ENCODE measurements at places on chromosomes 4 and X. TPM values are rescaled to one million over a fixed set of nuclear protein-coding genes. Genes with fewer than 3 reads are reported as not detected.

Gene SEL1L3
- 62.3 TPM for total RNA-seq

Gene TCEANC
- total RNA-seq = 1.2 TPM

Gene ANAPC10
- 21.2 TPM for total RNA-seq

Gene POU4F2
- total RNA-seq = not detected

Gene BTK
- total RNA-seq = under 0.01 TPM

Gene SOWAHB
- under 0.01 TPM for total RNA-seq

Gene FAM236C
- total RNA-seq = not detected

Gene STS
- total RNA-seq = 4.9 TPM

Gene ARHGEF9
- 10.0 TPM for total RNA-seq

Gene ZCCHC12
- under 0.01 TPM for total RNA-seq

Gene S100P
- not detected for total RNA-seq

Gene RIPPLY1
- not detected for total RNA-seq

Gene P2RY8
- 0.76 TPM for total RNA-seq

Gene PACRGL
- total RNA-seq = 12.3 TPM

Gene DRP2
- under 0.01 TPM for total RNA-seq

Gene DNAAF6
- not detected for total RNA-seq

Gene PRMT9
- total RNA-seq = 10.1 TPM

Gene CFAP47
- total RNA-seq = not detected

Gene ASB12
- not detected for total RNA-seq

Gene KCTD8
- total RNA-seq = 0.13 TPM

Gene TBL1X
- total RNA-seq = 5.3 TPM

Gene COQ2
- 20.3 TPM for total RNA-seq

Gene TAF1
- 29.1 TPM for total RNA-seq

Gene CTAG1B
- total RNA-seq = not detected

Gene TMEM47
- 5.4 TPM for total RNA-seq

Gene GLOD5
- not detected for total RNA-seq

Gene NWD2
- not detected for total RNA-seq

Gene NRK
- 0.25 TPM for total RNA-seq

Gene WDR45
- total RNA-seq = 18.7 TPM

Gene CSN1S1
- total RNA-seq = not detected

Gene NUDT10
- under 0.01 TPM for total RNA-seq

Gene ZFP92
- total RNA-seq = 0.39 TPM

Gene NOX1
- not detected for total RNA-seq

Gene HMGN5
- total RNA-seq = 1.1 TPM

Gene AKAP4
- total RNA-seq = not detected

Gene TCEAL1
- total RNA-seq = 15.0 TPM

Gene BCOR
- total RNA-seq = 13.7 TPM

Gene C4orf51
- total RNA-seq = not detected

Gene MAGEB6
- not detected for total RNA-seq

Gene GPC4
- 0.13 TPM for total RNA-seq

Gene GATA1
- total RNA-seq = not detected

Gene ARX
- total RNA-seq = not detected
